ENCODE measurements at places on chromosomes 2 and 18.

DNA sequence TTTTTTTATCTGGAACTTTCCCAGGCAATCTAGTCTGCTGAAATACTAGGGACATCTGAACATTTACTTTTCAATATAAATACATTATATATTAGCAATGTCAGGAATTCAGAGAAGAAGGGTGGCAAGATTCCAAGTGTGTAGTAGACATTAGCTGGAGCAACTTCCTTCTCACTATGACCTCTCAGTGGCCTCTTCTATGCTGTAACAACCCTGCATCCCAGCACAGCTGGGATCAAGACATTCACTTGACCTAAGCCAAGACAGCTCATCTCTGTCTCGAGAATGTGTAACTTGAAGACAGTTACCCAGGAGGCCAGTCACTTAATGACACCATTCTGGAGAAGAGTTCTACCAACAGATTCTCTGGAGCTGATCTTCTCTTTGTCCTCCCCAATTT lies 61.7 kb upstream of the RALBP1 start:
- no peak for DNase-seq

DNA sequence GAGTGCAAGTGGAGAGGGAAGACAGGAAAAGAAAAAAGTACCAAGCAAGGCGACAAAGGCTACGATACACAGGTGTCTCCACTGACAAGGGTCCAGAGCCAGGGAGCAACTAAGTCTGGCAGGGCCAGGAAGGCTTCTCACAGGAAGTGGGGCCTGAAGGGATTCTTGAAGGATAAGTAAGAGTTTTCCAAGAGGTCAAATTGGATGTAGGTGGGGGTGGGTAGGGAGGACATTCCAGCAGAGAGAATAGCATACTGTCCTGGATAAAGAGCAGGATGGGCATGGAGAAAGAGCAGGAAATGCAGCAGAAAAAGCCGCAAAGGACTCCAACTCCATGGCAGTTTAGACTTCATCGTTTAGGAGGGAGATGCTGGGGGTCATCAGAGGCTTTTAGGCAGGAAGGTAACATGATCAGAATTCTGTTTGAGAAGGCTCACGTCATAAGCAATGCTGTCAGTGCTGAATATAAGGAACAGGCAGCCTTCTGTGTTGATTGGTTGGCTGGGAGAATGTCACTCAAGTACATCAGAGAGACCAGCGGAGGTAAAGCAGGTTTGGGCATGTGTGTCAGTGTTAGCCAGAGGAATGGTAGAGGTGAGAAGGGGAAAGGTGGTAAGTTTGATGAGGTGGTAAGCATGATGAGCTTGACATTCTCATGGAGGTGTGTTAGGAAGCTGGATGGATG lies 35.1 kb downstream of the ARHGAP25 start:
- no peak for DNase-seq

DNA sequence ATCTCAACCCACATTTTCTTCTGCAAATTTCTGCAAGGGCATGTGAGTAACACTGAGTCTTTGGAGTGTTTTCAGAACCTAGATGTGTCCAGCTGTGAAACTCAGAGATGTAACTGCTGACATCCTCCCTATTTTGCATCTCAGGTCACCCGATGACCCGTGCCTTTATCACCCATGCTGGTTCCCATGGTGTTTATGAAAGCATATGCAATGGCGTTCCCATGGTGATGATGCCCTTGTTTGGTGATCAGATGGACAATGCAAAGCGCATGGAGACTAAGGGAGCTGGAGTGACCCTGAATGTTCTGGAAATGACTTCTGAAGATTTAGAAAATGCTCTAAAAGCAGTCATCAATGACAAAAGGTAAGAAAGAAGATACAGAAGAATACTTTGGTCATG lies 8.0 kb downstream of the UGT1A1 start:
- DNase-seq = no peak

DNA sequence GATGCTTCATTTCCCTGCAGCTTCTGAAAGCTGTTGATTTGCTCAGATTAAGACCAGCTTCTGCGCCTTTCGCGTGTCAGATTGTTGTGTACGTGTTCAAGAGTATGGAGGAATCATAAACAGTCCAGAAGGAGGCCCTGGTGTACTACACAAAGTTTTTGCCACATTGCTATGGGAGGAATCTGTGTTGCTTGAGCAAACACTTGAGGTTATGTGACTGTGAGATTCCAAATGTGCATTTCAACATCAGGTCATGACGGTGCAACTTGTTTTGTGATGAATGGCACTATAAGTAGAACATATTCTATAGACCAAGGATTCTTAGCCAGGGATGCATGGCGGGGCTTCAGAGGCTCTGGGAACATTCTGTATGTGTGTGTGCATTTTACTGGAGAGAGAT lies 35.0 kb downstream of the SRSF7 start:
- no peak for DNase-seq

DNA sequence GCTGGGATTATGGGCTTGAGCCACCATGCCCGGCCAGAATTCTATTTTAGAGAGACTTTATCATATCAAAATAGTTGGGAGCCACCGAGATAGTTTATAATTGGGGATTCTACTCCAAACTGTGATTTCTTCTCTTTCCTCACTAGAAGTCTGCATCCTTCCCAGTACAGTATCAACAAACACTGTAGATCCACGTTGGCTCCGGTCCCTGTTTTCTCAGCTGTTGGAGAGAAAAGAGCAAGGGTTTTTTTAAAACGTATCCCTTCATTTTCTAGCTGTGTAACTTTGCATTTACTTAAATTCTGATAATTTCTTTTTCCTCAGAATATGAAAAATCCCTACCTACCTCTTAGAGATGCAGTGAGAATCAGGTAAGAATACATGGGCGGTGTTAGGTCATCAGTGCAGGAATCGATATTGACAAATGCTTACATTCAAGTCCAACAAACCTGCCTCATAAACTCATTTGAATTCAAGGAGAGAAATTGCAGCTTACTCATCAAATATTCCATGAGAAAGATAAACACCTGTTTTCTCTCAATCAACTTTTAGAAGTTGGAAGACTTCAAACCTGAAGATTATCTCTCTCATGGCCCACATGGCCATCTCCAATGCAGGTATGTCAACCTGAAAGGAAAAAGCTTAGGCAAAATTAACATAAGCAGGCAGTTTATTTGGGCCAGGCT lies 17.7 kb upstream of the PDCL3 start:
- no peak for DNase-seq

GRCh38 chr18:9184998-9185613 lies 48.5 kb downstream of the ANKRD12 start:
- no peak for DNase-seq

All from activated gamma-delta T cell (primary cell).